CD4-positive, alpha-beta T cell (primary cell): ENCODE measurements at places on chromosomes 11 and 22. TPM values are rescaled to one million over a fixed set of nuclear protein-coding genes. Genes with fewer than 3 reads are reported as not detected.
A peak's percentile ranks its signal among the peaks of the same experiment; 100 is the strongest.

Gene EHF
- not detected for total RNA-seq

Gene SLC25A17
- 4.0 TPM for total RNA-seq

GRCh38 chr11:107018902-107019493, 722 bp upstream of the GUCY1A2 start:
- no peak for DNase-seq

- DNase-seq: no peak
Measured at GRCh38 chr11:44837661-44838060, 110.9 kb downstream of the TSPAN18 start.

- DNase-seq: no peak
Measured at GRCh38 chr22:29041408-29041807, 20.2 kb downstream of the C22orf31 start.

DNA sequence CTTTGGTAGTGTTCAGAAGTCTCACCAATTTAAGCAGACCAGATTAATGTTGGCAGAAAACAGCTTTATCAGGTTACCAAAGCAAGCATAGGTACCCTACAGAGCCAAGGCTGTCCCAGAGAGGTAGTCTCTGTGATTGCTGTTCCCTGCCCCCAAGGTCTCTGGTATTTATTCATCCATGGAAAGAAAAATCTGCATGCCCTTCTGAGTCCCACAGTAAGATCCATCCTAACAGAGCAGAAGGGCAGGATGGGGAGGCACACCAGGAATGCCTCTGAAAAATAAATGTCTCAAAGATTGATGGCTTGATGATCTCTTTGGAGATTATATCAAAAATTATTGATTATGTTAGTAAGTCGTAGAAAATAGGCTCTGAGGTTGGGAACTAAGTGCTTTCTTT, 122.8 kb downstream of the FAT3 start:
- no peak for DNase-seq

DNA sequence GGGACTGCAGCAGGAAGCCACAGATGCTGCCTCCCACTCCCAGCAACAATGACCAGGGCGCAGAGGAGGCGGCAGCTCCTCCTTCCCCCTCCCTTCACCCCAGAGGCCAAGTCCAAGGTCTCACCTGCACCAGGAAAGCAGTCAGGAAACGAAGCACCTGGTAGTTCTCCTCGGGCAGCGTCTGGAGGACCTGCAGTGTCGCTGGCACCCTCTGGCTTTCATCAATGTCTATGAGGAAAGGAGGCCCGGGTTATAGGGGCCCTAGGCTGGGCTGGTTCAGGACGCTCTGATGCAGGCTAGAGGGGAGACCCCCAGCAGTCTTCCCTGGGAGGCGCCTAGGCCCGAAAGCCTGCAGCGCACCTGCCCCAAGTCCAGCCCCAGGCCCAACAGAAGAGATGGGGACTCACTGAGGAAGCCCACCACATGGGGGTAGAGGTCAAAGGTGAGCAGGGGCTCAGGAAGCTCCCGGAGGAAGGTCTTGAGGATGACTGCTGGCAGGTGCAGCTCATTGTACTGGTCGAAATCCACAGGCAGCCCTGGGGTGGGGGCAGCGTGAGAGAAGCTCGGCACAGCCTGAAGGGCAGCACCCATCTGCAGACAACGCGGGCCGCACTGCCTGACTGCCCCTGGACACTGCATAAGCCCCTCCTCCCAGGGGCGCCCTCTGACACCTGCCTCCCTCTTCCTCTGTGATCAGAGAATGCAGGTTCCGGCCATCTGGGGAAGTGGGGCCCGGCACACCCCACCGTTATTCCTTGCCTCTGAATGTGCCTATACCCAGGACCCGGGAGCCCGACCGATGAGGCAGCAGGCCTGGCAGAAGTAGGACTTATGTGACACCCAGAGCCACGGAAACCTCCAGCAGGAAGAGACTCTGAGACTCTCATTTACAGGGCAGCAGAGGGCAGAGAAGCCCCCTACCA, 20.9 kb downstream of the ARHGAP1 start:
- DNase-seq: peak; percentile 12

DNA sequence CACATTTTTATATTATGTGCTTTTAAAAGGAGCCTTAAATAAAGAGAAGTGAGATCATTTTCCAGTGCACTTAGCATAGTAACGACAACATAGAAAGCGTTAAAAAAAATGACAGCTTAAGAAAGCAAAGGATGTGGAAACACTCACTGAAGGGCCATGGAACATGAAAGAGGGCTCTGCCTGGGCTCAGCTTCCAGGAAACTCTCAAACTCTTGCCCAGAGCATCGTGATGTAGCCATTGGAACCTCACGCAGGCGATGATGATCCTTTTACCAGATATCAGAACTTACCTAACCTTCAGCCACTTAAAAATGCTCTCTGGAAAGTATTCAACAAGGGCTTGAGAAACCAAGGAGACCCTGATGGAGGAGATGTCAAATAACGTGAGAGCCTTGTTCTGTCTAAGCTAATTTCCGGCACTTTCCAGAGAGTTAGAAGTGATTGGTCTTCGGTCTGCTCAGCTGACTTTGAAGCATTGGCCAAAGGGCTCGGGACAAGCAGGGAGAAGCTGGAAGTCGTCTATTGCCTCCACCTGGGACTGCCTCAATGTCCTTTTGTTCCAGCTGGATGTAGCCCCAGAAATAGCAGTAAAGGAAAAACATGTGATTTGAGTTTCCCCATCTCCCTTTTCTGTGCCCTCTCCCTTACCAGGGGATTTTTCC, 21.5 kb upstream of the ETS1 start:
- DNase-seq: no peak

DNA sequence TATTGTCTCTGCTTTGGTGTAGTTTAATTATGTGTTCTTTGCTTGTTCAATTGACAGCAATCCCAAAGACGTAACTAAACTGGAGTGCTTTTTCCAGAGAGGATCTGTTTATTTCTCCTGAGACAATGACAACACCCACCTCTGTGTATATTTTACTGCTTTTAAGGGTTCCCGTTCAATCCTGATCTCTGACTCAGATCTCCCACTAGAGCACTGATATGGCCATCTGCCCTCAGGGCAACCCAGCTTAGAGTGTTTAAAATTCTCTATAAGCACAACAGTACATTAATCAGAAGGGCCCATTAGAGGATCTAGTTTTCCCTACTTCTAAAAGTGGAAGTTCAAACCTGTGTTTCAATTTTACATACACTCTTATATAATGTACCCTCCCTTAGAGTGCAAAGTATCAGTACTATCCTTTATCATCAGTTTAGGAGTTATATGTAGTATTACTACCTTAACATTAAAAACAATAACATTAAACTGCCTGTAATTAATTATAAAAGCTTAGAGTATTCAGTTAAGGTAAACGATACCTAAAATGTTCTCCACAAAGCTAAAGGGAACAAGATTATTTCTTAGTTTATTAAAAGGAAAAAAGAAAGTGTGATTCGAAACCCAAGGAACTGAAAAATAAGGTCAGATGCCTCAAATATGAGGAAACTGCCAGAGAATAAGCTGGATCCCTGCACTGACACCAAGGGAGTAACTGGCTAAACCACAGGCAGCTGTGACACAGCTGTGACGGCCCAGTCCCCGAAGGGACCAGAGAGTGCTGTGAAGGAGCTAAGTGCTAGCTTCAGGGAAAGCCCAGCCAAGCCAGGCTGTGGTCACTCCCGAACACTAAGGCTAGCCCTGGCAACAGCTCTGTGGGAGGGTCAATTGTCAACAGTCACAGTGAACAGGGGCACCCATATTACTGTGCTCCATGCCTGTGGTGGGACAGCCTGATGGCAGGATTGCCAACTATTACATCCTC, 15.2 kb downstream of the UFD1 start:
- DNase-seq: no peak

- no peak for DNase-seq
Measured at GRCh38 chr11:12079726-12080556, 30.4 kb upstream of the MICAL2 start.

- no peak for DNase-seq
Measured at GRCh38 chr11:81237139-81237538, 1496.5 kb downstream of the FAM181B start.
